ENCODE measurements at places on chromosomes 4 and X.

GRCh38 chrX:39714471-39714870 is 383.3 kb downstream of the BCOR start:
- DNase-seq = no peak

DNA sequence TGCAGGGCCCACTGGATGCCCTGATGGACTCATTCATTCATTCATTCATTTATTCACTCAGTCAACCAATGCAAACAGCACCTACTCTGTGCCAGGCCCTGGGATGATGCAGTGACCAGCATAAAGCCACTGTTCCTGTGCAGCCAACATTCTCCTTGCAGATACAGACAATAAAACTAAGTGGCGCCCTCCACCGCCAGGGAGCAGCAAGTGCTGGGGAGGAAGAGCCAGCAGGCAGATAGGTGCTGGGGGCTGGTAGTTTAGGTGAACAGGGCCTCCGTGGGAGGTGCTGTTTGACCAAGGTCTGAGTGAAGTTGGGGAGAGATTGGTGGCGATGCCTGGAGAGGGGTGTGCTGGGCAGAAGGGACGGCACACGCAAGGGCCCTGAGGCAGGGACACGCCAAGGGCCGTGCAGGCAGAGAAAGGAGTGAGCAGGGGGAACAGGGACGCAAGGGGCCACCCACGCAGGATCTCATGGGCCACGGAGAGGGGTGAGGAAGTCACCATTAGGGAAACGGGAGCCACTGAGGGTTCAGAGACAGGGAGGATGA is 65.5 kb downstream of the WFS1 start:
- DNase-seq = no peak

DNA sequence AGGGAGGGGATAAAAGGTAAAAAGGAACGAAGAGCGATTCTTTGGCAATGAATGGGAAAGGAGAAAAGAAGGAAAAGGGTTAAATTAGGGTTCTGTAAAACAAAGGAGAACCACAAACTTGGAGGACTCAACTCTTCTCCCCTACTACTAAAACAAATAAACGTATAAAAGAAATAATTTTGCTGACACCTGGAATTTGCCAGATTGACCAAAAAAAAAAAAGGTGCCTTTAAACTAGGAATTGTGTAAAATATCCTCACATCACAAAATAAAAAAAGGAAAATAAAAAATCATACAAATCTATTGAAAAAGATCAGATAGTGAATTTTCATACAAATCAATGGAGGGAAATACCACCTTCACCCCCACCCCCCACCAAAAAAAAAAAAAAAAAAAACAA is 129.3 kb downstream of the BMPR1B start:
- DNase-seq = no peak

DNA sequence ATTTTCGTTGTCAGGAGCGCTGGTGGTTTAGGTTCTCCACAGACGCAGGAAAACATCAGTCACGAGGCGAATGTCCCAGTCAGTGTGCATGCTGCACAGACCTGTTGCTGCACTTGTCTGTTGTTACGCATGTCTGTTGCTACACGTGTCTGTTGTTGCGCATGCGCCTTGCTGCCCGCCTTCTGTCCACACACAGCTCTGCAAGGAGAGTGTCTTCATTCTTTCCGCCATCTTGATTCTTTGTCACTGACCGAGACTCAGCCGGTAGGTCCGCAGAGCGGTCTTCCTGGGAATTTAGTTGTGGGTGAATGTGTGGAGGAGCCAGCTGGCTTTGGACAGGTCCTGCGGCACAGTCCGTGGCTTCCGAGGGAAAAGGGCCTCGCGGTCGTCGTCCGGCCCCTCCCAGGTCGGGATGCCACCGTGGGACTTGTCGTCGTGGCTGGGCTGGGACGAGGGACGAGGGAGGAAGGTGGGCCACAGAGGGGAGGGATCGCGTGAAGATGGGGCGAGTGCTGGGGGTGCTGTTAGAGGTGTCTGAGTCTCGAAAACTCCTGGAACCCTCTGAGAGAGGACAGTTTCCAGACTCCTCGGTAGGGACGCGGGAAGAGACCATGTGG is at the start of gene PAGE2B:
Gene PAGE2B, plus strand, starts transcription at position 180 of the 617 bp plus-strand sequence. CDS start 1,012 bp downstream, outside the sequence.
- DNase-seq = no peak

- DNase-seq = no peak
These were observed 940.3 kb upstream of the LCORL start for GRCh38 chr4:18961879-18962278.

GRCh38 chrX:40174001-40174853 is 76.5 kb upstream of the BCOR start:
- peak; percentile 30 for DNase-seq

GRCh38 chr4:165834116-165834515 is 38.9 kb upstream of the TLL1 start:
- no peak for DNase-seq

GRCh38 chr4:169398316-169398715 is 127.6 kb upstream of the SH3RF1 start:
- DNase-seq = no peak

- no peak for DNase-seq
These were observed 228.6 kb downstream of the QDPR start for GRCh38 chr4:17283251-17283650.

- DNase-seq = no peak
These were observed 30.8 kb upstream of the MXD4 start for GRCh38 chr4:2292646-2293108.

- DNase-seq = no peak
These were observed 26.1 kb upstream of the TET2 start for GRCh38 chr4:105120626-105121025.

GRCh38 chrX:148049441-148049840 is 68.3 kb downstream of the FMR1NB start:
- no peak for DNase-seq

DNA sequence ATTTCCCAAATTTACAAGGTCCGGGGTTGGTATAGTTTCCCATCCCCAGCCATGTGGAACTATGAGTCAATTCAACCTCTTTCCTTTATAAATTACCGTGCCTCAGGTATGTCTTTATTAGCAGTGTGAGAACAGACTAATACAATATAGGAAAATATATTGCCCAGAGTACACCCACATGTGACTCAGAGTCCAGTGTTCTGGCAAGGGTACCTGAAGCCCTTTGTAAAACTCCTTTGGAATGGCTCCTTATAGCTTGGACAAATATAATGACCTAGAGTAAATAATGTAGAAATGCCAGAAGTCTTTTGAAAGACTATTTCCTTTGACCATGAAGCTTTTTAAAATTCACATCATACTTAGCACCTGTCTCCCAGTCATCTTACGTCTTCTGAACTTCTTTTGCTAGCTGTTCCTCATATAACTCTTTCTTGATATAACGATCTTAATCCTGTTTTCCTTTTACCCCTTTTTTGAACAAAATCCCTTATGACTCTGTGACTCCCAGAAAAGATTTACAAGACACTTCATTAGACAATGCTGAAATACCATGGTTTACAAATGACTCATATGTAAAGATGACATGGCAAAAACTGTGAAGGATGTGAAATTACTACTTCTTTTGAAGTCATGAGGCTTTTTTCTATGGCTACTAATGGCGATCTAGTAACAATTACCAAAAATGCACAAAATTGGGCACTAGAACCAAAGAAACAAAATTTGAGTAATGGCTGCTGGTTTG is 408.9 kb downstream of the NAP1L3 start:
- no peak for DNase-seq

GRCh38 chr4:55868581-55869090 is 15.2 kb downstream of the EXOC1 start:
- no peak for DNase-seq

- no peak for DNase-seq
These were observed 116.1 kb downstream of the PCDH7 start for GRCh38 chr4:30836231-30836630.

GRCh38 chr4:8218371-8219031 is 19.4 kb downstream of the SH3TC1 start:
- no peak for DNase-seq

GRCh38 chr4:3202836-3203820 is 45.8 kb upstream of the MSANTD1 start:
- no peak for DNase-seq

DNA sequence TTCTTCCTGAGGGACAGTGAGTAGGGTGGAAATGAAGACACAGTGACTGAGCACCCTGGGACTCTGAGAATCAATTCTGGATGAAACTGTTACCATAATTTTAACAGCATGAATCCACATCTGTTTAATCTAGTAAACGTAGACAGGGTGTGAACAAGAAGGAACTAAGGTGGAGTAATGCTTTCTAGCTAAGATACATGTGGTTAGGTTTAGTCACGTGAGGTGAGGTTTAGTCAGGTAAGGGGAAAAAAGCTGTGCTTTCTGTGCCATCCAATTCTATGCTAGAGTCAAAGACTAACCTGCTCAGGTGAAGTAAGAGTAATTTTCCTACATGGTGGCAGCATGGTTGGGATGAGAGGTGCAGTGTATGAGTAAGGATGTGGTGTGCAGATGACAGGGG is 54.0 kb upstream of the C4orf54 start:
- DNase-seq = no peak

DNA sequence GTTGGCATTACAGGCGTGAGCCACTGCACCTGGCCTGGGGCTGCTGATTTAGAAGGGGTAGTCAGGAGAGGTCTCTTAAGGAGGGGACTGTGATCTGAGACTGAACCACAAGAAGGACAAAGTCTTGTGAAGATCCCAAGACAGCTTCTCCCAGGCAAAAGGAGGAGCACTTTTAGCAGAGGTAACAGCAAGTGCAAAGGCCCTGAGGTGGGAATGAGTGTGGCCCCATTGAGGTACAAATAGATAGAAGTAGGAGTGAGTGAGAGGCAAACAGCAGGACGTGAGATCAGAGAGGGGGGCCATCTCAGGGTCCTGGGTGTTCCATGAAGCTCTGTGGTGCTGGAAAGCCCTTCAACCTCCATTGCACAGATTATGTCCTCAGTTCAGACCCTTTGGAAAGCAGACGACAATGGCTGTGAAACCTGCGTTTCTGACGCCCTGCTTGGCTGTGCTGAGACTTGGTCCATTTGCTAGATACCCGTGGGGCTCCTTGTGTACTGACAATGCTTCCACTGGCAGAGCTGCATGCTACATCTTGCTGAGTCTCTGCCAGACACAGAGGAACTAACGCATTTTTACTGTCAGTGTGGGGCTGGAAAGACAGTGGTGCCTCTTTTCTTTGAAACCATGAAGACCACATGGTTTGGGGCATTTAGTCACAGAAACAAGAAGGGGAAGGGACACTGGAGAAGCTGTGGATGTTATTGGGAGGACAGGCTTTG is 1.3 kb upstream of the CCKAR start:
- DNase-seq = no peak

DNA sequence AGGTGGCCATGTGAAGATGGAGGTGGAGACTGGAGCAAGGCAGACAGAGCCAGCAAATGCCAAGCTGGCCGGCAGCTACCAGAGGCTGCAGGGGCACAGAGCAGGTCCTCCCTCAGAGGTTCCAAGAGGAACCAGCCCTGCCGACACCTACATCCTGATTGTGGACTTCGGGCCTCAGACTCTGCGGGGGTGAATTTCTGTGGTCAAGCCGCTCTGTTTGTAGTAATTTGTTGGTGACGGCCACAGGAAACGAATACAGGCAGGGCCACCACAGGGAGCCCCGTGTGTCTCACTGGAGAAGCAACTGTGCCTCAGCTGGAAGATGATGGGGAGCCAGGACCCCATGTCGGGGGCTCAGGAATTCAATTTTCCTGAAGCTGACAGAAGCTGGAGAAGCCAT is 28.3 kb downstream of the ZFYVE28 start:
- DNase-seq = no peak

DNA sequence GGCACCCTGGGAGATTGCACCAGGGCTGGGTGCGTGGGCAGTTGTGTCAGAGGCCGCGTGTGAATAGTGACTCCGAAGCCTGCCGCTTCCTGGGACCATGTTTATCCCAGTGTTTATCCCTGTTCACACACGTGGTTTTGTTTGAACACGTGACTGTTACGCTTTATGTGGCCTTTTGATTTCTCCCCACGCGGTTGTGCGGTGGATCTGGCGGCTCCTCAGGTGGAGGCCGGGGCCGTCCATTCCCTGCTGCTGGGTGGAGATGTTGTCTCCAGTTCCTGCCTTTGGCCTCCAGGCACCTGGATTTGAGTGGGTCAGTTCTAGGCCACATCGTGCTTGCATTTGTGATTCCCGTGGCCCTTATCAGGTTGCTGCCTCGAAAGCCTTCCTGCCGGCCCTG is 35.1 kb downstream of the NELFA start:
- DNase-seq = no peak

DNA sequence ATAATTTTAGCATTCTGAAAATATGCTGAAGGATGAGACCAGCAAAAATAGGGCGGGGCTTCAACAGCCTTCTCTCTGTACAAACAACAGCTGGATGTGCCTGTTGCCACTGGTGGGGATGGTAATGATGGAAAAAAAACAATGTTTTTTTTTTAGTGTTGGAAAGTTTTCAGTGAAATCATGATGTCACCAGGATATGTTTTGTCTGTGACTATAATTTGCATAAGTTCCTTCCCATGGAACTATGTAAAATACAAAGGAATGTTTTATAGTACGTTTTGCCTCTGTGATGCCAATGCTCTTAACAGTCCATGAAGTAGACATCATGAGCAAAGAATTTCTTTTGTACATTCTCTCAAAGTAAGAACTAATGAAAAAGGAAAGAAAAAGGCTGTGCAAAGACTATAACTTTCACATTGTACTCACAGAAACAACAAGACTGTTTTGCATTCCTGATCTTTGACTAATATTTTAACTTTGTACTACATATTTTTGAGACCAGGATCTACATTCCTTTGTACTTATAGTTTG is 589.7 kb downstream of the SPRY1 start:
- no peak for DNase-seq

DNA sequence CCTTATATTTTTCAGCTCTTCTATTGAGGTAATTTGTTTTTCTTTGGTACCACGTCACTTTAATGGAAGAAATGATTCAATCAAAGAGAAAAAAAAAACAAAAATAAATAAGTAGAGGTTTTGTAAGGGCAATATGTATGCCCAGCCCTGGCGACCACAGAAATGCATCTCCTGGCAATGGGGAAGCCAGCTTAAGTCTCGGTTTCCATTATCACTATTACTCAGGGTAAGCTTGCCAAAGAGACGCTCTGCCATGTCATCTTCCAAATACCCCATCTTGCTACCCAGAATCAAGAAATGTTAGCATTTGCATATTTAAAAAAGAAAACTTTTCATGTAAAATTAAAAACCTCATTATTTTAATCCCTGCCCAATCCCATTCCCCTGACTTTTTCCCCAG is 68.8 kb downstream of the FAM47C start:
- DNase-seq = no peak

- DNase-seq = no peak
These were observed 84.6 kb upstream of the GUCY1A1 start for GRCh38 chr4:155582041-155582440.

- no peak for DNase-seq
These were observed 13.3 kb downstream of the APLN start for GRCh38 chrX:129641469-129641868.

GRCh38 chr4:87677731-87678130 is 27.7 kb downstream of the DMP1 start:
- no peak for DNase-seq
